ENCODE measurements at places on chromosomes 2 and 18. TPM values are rescaled to one million over a fixed set of nuclear protein-coding genes. Genes with fewer than 3 reads are reported as not detected.

Gene GDF7
- 4.1 TPM for polyA plus RNA-seq

Gene ARHGEF4
- 6.5 TPM for polyA plus RNA-seq

Gene CCDC68
- 14.1 TPM for polyA plus RNA-seq

Gene RHOB
- polyA plus RNA-seq: 69.8 TPM

Gene NT5C1B
- polyA plus RNA-seq: 1.0 TPM

Gene MYO1B
- 112 TPM for polyA plus RNA-seq

Gene SKOR2
- polyA plus RNA-seq: not detected

Gene RAX
- not detected for polyA plus RNA-seq

Gene RGPD3
- polyA plus RNA-seq: 0.38 TPM

Gene NT5DC4
- not detected for polyA plus RNA-seq

Gene ANKRD29
- 1.1 TPM for polyA plus RNA-seq

Gene C1GALT1C1L
- 3.0 TPM for polyA plus RNA-seq

Gene CYBRD1
- 36.0 TPM for polyA plus RNA-seq

Gene AMER3
- not detected for polyA plus RNA-seq

Gene MGAT4A
- polyA plus RNA-seq: 28.8 TPM

Gene ITPRIPL1
- polyA plus RNA-seq: 5.2 TPM

Gene TMEM198
- 4.1 TPM for polyA plus RNA-seq

Gene CHST10
- 22.6 TPM for polyA plus RNA-seq

GRCh38 chr2:227146456-227146855 lies 17.5 kb downstream of the COL4A4 start:
- DNase-seq: no peak

GRCh38 chr2:146265656-146266055 lies 1579.2 kb upstream of the ACVR2A start:
- DNase-seq: no peak

GRCh38 chr2:127418300-127419111 lies at the start of gene PROC:
PROC (plus strand) TSS chr2:127418427; CDS start chr2:127419943, 1,516 bp downstream.
- DNase-seq: no peak

DNA sequence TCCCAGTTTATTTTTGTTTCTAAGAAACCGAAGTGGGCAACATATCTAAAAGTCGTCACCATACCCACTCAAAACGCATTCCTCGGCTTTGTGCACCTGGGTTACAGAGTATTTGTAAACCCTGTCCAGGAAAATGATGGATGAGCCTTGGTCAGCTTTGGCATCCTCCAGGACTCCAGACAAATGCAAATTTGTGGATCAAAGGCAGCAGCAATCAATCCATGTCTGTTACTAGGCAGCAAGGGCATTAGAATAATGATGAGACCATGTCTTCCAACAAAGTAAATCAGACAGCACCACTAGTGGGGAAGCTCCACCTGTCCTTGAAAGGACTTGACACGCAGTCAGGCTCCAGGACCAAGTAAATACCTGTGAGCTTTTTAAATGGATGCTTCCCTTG lies 672.6 kb upstream of the GYPC start:
- DNase-seq: no peak

DNA sequence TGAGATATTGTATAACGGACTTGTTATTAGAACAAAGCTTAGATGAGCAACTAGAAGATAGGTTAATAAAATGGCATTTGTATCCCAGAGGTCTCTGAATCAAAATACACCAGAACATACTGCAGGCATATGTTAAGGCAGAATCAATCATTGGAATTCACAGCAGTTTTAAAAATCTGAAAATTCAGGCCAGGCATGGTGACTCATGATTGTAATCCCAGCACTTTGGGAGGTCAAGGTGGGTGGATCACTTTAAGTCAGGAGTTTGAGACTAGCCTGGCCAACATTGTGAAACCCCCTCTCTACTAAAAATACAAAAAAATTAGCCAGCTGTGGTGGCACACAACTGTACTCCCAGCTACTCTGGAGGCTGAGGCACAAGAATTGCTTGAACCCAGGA lies 405.2 kb downstream of the ZEB2 start:
- no peak for DNase-seq

- no peak for DNase-seq
Measured at GRCh38 chr18:66138642-66139041, 387.8 kb downstream of the CDH7 start.

DNA sequence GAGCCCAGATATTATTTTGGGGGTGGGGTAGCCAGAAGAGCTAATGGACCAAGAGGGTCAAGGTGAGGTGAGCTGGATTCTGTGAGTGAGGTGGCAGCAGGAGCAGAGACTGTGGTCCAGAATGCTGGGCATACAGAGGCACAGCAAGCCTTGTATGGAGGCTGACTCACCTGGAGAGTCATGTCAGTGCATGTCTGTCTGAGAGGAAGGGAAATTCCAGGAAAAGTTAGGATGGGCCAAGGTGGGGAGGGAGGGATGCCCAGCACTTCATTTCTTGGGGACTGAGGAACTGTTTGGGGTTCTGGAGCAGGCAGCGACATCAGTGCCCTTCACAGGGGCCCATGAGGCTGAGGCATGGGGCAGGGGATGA lies 21.1 kb downstream of the PER2 start:
- no peak for DNase-seq

- no peak for DNase-seq
Measured at GRCh38 chr2:241517297-241517696, 8.9 kb upstream of the STK25 start.

GRCh38 chr2:24047703-24048033 lies 477 bp upstream of the WDCP start:
- DNase-seq: no peak

DNA sequence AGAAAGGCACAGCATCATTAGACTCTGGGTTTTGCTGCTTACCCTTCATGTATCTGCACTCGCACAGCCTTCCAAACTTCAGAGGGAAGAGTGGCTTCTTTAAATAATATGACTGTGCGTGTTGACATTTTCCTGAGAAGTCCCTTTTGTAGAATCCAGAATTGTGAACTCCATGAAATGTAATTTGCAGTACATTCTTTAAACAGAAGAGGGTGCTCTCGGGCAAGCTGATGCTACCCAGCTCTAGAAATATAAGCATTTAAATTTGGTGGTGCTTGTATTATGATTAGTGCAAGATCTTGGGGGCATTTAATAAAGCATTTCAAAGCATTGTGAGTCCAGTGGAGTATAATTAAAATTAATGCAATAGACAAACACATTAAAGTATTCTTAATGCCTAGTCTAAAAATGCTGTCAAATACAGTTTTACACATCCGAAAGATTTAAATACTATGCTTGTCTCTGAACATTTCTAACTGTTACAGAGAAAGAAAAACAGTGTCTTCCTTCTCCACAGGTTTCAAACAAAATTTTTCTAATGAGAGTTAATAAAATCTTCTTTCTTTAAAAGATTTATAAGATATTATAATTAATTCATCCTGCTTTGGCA lies 17.3 kb upstream of the GTF2A1L start:
- peak; percentile 42 for DNase-seq

DNA sequence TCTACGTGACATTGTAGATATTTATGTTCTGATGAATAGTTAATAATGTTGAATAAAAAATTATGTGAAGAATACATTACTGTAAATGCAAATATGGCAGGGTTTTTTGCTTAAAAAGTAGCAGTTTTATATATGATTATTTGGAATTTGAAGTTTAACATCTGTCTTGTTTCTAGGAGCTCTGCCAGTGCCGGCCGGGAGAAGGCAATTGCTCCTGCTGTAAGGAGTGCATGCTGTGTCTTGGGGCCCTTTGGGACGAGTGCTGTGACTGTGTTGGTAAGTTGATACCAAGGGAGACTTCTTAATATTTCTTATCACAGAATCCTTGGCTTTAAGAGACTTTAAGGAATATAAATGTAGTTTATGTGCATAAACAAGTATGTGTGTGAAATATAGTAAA lies 25.2 kb downstream of the TWSG1 start:
- no peak for DNase-seq

- DNase-seq: no peak
Measured at GRCh38 chr18:64337018-64337417, 188.1 kb upstream of the LINC00305 start.

DNA sequence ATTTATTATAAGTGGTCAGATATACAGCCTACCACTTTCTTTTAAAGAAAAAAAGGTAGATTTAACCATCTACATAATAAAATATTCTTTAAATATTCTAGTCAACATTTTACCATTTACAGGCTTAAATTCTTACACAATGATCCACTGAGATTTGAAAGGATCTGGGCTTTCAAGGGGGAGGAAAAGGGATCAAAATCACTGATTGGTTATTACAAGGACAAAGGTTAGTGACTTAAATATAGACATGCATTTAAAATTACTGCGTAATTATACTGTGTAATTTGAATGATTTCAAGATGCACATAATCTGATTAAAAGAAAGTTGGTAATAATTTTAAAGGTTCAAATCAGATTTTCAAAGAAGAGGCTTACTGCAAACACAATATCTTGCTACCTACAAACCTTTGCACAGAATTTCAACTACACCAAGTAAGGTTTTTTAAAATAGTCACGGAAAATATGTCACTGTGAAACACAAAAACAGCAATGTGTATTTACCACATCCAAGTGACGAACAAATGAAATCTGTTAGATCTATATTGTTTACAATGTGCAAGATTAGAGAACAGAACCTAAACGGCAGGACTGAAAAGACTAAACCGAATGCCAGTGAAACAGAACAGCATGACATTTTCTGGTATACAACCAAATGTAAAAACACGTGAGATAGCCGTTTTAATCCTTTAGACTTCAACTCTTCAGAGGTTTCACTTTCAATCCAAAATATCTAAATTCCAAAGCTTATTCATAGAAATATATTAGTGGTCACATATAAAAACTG lies 40.8 kb downstream of the RTN4 start:
- DNase-seq: no peak

DNA sequence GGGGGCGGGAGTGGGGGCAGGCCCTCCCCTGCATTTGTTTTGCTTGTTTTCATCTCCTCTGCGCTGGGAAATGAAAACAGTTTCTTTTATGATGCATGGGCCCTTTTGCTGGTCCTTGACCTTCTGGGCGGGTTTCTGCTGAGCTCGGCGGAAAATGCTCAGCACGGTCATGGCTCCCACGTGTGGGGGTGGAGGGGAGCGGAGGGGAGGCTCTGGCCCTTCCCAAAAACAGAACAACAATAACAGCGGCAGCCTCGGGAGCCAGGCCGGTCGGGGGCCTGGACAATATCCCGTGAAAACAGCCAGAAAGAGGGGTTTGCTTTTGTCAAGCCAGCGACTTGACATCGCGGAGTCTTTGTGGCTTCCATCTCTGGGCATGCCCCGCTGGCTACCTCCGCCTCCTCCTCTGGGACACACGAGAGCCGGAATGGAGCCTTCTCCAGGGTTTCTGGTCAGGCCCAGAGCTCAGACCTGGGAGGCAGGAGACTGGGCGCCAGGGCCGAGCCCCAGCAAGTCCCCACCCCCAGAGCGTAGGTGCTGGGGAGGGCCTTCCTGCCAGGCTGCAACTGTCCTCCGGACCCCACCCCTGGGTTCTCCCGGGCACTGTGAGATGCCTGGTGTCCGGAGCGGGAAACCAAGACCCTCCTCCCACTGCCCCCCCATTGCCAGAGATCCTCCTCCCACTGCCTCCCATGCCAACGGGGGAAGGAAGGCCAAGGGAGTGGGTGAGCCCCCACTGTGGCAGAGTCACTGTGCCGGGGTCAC lies 35.9 kb upstream of the SNED1 start:
- DNase-seq: peak; percentile 88

GRCh38 chr2:12293874-12294273 lies 422.9 kb upstream of the TRIB2 start:
- DNase-seq: no peak

- DNase-seq: no peak
Measured at GRCh38 chr18:61935362-61935761, 42.6 kb upstream of the RNF152 start.

DNA sequence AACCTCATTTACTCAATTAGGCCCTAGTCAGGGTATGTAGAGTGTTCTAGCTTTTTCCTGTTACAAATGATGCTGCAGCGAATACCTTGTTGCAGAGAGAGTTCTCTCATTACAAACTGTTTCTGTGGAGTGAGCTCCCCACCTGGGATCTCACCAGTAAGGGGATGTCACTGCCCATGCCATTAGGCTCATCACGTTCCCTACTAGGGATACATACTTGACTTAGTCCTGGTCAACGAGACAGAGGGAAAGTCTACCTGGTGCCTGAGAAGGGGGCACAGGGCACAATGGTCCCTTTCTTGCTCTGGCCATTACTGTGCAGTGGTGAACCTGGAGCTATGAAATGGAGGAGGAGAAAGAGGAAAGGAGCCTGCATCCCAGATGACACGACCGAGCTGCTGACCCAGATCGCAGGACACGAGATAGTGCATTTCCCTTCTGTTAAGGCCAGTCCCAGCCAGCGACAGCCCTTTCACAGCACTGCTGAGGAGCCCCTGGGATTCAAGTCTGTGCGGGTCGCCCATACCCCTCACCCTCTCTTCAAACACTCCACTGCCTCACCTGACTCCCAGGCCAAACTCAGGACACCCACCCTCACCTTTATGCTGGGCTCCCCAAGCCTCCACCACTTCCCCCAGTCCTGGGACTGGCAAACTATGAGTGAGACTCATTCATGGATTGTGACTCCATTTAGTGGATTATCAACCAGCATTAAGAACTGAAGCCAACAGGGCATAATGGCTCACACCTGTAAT lies 16.0 kb downstream of the MALL start:
- DNase-seq: no peak

DNA sequence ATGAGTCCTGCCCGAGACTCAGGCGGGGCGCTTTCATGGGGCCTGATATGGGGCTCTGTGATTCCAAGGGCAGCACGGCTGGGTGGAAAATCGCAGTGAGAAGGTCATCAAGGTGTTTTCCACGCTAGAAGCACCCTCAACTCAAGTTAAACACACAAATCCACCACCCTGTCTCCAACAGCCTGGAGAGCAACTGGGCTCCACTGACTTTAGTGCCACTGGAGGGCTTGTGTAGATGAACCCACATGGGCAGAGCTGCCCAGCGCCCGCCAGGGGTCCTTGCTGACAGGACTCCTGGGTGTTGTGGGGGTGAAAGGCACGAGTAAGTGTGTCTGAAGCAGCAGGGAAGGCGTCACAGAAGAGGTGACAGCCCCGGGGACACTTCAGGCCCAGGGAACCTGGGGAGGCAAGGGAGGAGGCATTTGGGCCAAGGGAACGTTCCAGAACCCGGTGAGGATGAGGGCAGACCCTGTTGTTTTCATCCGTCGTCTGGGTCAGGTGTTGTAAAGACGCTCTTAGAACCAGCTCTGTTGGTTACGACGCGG lies 51.8 kb upstream of the CTDP1 start:
- no peak for DNase-seq

DNA sequence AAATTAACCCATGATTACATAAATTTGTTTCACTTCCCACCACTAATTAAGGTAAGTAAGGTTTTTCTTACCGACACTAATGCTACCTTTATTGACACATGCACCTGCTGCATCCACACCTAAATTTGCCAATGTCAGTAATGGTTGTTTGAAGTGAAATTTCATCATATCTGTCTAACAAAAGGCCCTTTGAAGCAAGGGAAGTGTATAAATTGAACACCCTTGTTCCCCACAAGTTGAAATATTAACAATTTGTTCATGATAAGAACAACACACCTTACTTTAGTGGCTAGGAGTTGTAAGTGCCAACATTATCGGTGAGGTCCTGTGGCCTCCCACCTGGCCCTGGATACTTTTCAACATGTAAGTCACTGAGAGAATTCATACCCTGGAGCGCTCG lies 116.3 kb upstream of the CDCA7 start:
- no peak for DNase-seq

GRCh38 chr2:230582851-230583283 lies 129.8 kb upstream of the CAB39 start:
- DNase-seq: no peak

GRCh38 chr2:127516041-127516762 lies 10.1 kb downstream of the IWS1 start:
- DNase-seq: no peak

- no peak for DNase-seq
Measured at GRCh38 chr18:79903787-79904356, 47.6 kb downstream of the SLC66A2 start.
